Naive thymus-derived CD4-positive, alpha-beta T cell (primary cell): ENCODE measurements at places on chromosomes 2 and 18.

- no peak for DNase-seq
These were observed 382.2 kb downstream of the NBAS start for GRCh38 chr2:15178946-15179345.

GRCh38 chr2:61617610-61618009 lies 79.5 kb upstream of the XPO1 start:
- no peak for DNase-seq

DNA sequence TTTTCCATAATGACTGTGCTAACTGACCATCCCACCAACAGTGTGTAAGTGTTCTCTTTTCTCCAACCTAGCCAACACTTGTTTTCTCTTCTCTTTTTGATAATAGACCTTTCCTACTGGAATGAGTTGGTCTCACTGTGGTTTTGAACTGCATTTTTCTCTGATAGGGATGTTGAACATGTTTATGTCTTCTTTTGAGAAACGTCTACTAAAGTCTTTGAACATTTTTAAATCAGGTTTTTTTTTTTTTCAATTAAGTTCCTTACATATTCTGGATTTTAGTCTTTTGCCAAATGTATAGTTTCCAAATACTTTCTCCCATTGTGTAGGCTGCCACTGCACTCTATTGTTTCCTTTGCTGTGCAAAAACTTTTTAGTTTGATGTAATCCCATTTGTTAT lies 405.5 kb upstream of the FIGN start:
- DNase-seq, result no peak

DNA sequence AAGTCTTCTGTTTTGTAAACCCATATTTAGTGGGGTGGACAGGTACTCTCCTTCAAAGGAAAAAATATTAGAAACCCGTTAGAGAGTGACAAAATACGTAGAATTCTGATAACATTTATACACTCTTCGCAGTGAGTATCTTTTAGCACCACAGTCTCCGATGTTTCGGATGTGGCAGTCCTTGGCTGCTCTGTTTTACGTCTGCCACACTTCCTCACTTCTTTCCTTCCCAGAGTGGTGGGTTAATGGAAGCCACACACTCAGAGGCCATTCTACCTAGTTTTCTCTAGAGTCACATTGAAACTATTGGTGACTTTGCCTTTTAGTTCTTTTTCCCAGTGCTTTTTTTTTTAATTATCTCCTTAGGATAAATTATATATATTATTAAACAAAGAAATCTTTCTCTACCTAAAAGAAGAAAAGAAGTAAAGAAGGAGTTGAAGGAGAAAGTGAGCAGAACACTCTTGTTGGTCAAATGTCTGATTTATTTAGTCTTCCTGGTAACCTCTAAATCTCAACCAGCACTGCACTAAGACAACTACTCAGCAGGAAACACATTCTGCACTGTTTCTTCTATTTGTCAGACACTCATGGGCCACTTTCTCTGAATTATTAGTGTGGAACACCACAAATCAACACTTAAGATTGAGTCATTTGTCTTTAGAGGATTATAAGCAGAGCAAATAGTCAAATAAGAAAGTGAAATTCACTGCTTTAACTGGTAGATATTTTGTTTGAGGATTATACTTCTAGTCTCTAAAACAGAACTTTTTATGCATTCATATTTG lies 451.3 kb upstream of the TMEFF2 start:
- no peak for DNase-seq

DNA sequence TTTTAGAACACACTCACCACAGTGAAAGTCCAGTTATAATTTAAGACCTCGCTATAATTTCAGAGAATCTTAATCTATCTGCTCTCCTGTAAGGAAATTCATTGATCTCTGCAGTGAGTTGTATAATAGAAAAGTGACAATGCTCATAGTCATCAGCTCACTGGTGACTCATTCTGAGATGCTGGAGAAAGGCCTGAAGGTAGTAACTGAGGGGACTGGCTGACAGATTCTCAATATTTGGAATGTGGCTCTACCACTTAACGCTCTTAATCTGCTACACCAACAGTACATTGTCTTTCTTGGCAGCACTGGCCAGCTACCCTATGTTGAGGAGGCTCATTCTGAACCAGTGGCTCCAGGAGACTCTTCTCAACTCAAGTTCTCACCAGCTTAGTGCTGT lies 246.1 kb downstream of the RPRM start:
- DNase-seq, result no peak

GRCh38 chr2:45763255-45763654 lies 111.8 kb downstream of the PRKCE start:
- DNase-seq, result no peak

DNA sequence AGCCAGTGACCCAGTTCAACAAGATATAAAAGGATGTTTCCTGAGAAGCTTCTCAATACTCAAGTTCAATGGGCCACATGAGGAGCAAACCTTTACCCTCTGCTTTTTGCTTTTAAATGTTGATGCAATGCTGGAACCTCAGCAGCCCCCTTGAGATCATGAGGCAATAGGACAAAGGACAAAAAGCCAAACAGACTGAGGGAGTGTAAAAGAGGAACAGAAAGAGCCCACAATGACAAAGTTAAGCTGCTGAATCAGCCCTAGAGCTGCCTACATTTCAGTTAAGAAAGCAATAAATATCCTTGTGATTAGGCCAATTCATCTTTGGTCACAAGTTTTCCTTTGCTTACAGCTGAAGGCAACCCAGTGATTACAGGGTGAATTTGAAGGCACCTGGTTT lies 76.9 kb downstream of the MRO start:
- DNase-seq, result no peak

- no peak for DNase-seq
These were observed 16.7 kb downstream of the HOXD1 start for GRCh38 chr2:176205126-176205525.

DNA sequence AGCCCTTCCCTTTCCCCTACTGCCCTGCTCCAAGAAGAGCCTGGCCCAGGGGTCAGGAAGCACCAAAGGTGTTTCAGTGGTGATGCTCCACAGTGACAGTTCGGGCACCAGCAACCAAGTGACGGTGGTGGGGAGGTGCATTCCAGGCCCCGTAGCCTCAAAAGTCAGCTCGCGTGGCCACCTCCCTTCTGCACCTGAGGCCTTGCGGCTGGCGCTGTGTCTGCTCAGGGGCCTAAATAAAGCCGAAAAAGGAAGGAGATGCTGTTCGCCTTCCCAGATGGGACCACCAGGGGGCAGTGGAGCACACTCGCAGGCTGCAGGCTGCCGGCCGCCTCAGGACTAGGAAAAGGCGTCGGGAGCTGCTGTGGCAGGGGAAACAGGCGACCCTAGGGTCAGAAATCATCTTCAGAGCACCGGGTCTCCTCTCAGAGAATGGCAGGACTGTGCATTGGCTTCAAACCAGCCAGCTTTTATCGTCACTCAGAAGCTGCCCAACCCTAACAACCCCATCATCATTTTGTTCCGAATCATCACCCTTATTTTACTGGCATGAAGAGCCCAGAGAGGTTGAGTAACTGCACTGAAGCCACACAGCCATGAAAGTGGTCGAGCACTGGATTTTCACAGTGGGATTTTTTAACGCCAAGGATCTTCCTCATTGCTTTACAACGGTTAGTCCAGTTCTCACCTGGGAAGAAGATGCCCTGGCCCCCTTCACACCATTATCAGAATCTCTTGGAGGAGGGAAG lies 213.0 kb upstream of the CELF4 start:
- no peak for DNase-seq

GRCh38 chr2:147631294-147631693 lies 213.5 kb upstream of the ACVR2A start:
- DNase-seq, result no peak

DNA sequence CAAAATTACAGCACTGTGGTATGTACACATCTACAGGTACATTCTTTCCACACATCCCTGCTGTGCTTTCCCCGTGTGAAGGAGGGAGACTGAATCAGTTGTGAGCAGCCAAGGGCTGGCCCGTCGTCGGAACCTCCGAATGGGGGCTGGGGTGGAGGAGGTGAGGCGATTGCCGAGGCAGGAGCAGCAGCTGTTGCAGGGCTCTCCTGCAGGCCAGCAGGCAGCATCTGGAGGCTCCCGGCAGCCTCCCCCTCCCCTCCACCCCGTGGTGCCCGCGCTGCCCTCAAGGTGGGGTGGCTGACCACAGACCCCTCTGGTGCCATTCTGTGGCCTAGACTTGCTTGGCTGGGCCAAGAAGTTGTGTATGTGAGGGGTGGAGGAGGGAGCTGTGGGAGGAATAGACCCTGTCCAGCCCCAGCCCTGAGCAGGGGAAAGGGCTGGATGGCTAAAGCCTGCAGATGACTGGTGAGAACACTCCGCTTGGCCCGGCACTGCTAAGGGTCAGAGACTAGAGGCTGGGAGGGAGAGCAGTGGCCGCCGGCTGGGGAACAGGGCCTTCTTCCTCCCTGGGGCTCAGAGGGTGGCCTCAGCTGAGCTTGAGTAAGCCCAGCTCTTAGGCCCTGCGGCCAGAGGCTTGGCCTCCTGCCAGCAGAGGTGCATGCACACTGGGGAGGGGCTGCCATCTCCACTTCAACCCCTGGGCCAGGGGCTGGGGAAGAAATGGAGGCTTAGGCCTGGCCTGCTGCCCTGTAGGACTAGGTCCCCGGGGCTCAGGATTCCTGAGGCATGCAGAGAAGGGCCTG lies 7.6 kb downstream of the STAMBP start:
- no peak for DNase-seq

DNA sequence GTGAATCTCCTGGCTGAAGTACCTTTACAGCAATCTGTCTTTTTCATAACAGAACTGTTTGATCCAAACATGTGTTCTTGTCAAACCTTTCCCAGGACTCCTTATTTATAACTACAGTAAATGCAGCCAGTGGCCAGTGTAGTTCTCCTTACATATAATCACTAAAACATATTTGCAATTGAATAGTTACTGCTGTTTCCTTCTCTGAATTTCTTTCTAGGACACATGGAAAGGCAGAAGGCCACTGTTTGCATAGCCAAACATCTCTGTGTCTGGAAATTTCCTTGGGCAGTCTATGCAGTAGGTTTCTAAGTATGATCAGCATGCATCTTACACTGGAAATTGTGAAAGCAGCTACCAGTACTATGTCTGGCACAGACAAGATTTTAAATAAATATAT lies 57.4 kb upstream of the COL3A1 start:
- DNase-seq, result no peak

DNA sequence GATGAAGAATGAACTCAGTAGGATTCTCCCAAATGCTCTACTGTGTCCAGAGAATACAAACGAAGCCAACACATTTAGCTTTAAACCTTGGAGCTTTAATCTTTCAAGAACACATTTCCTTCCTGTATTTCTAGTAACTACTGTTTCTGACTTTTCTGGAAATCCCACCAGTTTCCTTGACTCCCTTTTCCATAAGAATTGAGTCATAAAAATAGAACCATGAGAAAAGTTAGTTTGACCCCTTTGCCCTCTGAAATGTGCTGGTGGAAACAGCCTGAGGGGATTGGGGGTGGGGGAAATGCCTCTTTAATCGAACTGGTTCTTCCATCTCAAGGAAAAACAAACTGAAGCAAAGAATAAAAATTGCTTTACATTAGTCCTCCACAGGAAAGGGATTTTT lies 123.9 kb downstream of the TMEM17 start:
- no peak for DNase-seq

DNA sequence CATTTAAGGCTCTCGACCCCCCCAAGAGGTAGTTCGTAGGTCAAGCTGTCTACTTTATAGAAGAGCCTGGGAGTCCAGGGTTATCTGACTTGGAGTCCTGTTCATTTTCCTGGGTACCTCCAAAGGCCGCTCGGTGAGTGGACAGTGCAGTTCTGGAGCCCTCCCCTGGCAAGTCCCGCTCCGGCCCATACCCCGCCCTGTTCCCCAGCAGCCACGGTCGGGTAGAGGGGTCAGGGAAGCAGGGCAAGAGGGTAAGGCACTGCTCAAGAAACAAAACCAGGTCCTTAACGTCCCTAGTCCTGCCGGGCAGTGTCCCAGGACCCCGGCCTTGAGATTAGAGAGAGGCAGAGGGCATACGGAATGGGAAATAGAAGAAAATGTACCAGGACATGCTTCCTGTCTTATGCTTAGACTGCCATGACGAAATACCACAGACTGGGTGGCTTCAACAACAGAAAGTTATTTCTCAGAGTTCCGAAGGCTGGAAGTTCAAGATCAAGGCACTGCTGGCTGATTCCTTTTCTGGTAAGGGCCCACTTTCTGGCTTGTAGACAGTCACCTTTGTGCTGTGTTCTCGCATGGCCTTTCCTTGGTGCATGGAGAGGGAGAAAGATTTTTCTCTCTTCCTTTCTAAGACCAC lies 5.4 kb upstream of the HPCAL1 start:
- no peak for DNase-seq

DNA sequence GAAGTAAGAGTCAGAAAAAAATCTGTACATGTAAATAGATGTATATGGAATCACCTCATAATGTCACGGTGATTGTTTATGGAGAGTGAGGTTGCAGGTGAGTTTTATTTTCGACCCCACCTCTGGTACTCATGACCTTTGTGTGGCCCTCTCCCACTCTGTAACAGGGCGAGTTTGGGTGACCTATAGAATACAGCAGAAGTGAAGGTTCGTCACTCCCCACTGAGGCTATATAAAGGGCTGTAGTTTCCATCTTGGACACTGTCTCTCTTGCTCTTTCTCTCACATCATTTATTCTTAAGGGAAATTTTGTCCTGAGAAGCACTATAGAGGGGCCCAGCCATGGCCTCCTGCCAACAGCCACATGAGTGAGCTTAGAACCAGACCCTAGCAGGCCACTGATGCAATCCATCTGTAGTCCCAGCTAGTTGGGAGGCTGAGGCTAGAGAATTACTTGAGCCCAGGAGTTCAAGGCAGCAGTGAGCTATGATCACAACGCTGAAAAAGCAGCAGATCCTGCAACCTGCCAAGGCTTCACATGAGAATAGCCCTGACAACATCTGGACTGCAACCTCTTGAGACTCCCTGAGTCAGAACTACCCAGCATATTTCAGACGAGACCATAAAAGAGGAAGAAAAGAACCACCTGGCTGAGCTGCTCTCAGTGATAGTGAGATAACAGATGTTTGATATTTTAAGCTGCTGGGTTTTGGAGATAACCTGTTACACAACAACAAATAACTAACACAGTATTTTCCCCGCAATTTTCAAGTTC lies 74.3 kb upstream of the SLC1A4 start:
- no peak for DNase-seq

DNA sequence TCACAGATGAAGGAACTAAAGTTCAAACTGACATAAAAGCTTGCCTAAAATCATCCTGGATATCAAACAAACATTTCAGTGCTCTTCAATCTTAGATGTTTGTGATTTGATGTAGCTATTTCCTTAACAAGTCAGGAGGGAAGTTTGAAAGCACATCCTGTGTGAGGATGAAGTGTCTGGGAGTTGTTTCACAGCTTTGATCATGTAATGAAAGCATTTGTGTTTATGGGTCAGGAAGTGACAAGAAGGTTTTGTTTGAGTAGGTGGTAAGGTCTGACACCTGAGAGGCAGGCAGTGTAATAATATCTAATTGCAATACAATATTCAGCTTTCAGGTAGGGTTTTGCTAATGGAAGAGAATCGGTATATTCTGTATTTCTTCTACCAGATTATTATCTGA lies 26.0 kb upstream of the CSRNP3 start:
- peak; percentile 50 for DNase-seq

- DNase-seq, result no peak
These were observed 55.4 kb downstream of the VAPA start for GRCh38 chr18:9969247-9969646.

GRCh38 chr2:31980674-31981356 lies 30.0 kb downstream of the MEMO1 start:
- DNase-seq, result peak; percentile 16

- DNase-seq, result peak; percentile 44
These were observed 157.3 kb upstream of the ALKAL2 start for GRCh38 chr2:444937-445884.

- DNase-seq, result no peak
These were observed 156.6 kb downstream of the TXNL1 start for GRCh38 chr18:56481751-56482150.

- DNase-seq, result peak; percentile 56
These were observed 164.0 kb downstream of the MYO3B start for GRCh38 chr2:170341684-170342623.

- no peak for DNase-seq
These were observed 24.6 kb downstream of the DOCK10 start for GRCh38 chr2:225017713-225018112.
